ENCODE measurements at places on chromosomes 2 and 18.

GRCh38 chr2:150476286-150476685 lies 11.2 kb downstream of the RND3 start:
- no peak for DNase-seq

DNA sequence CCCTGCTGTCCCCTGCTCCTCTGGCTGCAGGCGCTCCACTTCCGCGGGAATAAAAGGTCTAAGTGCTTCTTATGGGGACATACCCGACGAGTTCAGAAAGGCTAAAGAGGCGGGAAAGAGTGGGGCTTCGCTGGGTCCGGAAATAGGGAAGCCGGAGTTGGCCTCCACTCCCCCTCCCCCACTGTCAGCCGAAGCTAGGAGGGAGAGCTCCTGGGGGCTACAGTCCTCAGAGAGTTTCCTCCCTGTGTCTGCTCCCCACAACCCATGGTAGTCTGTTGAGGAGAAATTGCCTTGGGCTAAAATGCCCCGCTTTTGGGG lies 7.2 kb downstream of the GAD1 start:
- DNase-seq = no peak

- peak; percentile 79 for DNase-seq
Observed at GRCh38 chr2:223941579-223942277, 3.4 kb downstream of the WDFY1 start.

- DNase-seq = no peak
Observed at GRCh38 chr2:209305026-209305425, 118.8 kb upstream of the MAP2 start.

DNA sequence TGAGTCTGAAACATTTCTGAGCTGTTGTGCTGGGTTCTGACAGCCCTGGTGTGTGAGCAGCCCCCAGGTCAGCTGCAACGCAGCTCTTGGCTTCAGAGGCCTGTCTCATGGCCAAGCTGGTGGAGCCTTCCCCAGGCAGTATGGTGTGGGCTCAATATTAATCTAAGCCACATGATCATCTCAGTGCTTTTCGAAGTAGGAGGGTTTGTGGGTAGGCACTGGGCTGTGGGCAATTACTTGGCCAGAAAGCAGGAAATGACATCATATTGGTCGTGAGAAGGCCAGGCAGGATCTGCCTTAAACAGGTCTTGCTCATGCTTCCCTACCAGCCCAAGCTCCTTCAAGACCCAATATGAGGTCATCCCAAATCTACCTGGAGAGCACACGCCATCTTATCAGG lies 26.9 kb downstream of the LOXHD1 start:
- no peak for DNase-seq

Measured in stimulated activated CD8-positive, alpha-beta memory T cell treated with anti-CD3 and anti-CD28 coated beads, Interleukin-4, amount 100 ng/mL, for 48 hours (primary cell).